ENCODE measurements at places on chromosomes 6 and 20.

- no peak for DNase-seq
Measured at GRCh38 chr20:57214948-57215347, 51.5 kb downstream of the BMP7 start.

DNA sequence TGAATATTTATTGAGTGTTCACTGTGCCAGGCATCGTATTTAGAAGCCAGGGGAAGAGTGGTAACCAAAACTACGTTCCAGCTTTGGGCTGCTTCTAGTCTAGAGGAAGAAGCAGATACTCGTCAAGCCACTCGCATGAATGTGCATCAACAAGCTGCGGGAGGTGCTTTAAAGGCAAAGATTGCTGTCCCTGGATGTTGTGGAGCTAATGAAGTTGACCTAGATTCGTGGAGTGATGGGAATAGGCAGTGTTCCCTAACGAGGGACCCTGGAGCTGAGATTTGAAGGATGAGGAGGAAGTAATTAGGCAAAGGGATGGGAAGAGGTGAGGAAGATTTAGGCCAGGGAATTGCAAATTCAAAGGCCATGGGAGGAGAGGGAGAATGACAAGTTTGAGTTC is 118.9 kb downstream of the TMEM170B start:
- DNase-seq, result no peak

- DNase-seq, result no peak
Measured at GRCh38 chr6:163570579-163571231, 156.2 kb downstream of the QKI start.

DNA sequence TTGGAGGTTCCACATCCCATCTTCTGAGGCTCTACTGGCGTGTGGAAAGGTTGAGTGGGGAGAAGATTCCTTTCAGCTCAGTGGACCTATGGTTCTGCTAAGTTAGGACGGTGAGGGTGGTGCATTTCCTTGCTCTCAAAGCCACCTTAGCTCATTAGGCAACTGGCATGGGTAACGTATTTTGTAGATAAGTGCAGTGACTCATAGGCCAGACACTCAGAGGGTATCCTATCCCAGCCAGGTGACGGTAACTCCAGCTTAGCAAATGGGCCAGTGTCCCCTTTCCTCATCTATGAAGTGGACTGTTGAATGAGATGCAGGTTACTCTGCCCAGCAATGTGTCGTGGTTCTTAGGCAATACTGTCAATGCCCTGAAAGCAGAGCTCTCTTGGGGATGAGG is 3.7 kb downstream of the RPS6KA2 start:
- no peak for DNase-seq

- no peak for DNase-seq
Measured at GRCh38 chr20:19807191-19807945, 49.3 kb downstream of the RIN2 start.

GRCh38 chr20:20630551-20630950 is 81.9 kb downstream of the RALGAPA2 start:
- no peak for DNase-seq

- no peak for DNase-seq
Measured at GRCh38 chr6:158174024-158174423, 5.9 kb downstream of the GTF2H5 start.

DNA sequence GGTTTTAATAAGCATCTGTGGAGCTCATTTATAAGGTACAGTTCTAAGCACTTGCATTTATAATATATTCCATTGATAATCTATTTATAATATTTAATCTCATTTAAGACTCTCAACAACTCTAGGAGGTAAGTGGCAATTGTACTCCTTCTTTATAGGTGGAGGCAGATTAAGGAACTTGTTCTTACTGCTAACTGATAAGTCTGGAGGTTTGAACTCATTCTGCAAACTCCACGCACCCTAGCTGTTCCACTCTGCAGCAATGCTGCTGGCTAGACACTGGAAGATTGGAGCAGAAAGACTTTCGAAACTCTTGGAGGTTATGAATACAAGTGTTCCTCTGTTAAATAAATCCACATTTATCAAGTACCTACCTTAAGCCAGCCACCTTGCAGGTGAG is 793 bp upstream of the HDAC2 start:
- no peak for DNase-seq

DNA sequence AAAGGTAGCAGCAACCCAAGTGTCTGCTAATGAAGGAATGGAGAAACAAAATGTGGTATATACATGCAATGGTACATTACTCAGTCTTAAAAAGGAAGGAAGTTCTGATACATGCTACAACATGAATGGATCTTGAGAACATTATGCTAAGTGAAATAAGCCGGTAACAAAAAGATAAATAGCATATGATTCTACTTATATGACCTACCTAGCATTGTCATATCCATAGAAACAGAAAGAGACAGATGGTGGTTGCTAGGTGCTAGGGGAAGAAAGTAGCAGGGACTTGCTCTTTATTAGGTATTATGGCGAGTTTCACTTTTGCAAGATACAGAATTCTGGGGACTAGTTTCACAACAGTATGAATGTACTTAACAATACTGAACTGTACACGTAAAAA is 46.6 kb downstream of the UBR2 start:
- DNase-seq, result no peak

GRCh38 chr6:24053057-24053456 is 73.0 kb upstream of the NRSN1 start:
- DNase-seq, result no peak

DNA sequence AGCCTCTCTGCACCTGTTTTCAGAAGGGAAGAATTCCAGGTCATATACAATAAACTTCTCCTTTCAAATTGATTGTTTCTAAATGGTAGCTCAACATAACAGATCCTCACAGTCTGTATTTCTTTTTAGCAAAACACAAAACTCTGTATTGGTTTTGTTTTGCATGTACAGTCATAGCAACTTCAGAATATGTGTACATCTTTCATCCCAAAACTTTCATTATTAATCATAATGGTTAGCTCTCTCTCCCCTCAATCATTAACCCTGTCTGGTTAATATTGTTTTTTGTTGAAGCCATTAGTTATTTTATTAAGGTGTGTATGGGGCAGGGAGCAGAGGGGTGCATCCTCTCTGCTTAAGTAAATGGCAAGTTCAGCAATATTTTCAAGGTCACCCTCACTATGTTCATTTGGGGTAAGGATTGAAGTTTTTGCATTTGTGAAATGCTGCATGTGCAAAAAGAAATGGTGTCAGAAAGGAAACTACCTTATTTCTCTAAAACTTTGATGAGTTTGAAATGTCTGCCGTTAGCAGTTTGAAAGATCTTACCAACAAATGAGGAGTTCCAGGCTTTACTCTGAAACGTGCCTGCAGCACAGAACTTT is 136.8 kb upstream of the BTBD3 start:
- DNase-seq, result no peak

- DNase-seq, result peak; percentile 31
Measured at GRCh38 chr6:116531675-116532570, 13.6 kb downstream of the TRAPPC3L start.

- DNase-seq, result no peak
Measured at GRCh38 chr20:57953638-57954037, 243.8 kb upstream of the PMEPA1 start.

DNA sequence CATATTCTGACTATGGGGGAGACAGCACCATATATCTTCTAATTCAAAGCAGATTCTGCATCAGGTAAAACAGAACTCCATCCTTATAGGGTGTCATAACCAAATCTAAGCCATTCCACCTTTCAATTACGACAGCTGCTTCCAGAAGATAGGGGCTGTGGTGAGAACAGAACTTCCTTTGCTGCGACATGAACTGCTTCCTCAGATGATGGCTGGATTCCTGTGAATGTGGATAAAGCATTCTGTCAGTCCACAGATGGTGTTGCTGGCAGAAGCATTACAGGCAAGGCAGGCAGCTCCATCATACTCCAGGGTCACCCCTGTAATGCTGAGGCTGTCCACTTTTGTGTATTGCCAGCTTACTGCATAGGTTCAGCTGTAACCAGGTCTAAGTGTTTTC is 172.1 kb upstream of the PROKR2 start:
- DNase-seq, result no peak

DNA sequence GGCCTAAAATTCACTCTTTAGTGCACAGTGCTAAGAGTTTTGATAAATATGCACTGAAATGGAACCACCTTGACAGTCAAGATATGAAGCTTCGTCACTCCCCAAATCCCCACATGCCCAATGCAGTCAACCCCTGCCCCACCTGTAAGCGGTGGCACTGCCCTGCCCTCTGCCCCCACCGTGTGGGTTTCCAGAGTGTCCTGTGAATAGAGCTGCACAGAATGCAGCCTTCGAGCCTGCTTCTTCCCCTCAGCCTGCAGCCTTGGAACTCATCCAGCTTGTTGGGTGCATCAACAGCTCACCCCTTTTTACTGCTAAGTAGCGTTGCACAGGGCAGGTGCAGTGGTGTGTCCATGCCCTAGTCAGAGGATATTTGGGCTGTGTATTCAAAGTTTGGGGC is 216.3 kb downstream of the SYNDIG1 start:
- DNase-seq, result no peak

GRCh38 chr6:34110610-34111009 is 35.3 kb downstream of the GRM4 start:
- DNase-seq, result no peak

DNA sequence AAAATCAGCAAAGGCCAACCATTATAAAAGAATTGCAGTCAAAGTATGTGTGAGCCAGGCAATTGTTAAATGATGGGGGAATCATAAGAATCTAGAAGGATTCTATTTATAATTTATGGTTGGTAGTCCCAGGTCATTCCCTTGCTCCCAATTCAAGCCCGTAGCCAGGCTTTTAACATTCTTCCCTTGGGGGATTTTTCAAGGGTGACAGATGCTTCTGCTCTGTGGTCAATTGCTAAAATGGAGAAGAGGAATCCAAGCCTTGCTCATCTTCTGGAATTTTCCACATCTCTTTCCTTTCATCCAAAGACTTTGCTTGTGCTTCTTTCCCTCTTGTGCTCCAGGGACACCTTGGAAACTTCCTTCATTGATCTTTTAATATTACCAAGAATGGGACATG is 18.0 kb upstream of the BCAS1 start:
- no peak for DNase-seq

- DNase-seq, result no peak
Measured at GRCh38 chr6:117971637-117972036, 64.6 kb downstream of the SLC35F1 start.

- peak; percentile 20 for DNase-seq
Measured at GRCh38 chr6:7640607-7641577, 50.9 kb downstream of the SNRNP48 start.

- DNase-seq, result no peak
Measured at GRCh38 chr6:71114986-71115385, 158.1 kb upstream of the B3GAT2 start.

DNA sequence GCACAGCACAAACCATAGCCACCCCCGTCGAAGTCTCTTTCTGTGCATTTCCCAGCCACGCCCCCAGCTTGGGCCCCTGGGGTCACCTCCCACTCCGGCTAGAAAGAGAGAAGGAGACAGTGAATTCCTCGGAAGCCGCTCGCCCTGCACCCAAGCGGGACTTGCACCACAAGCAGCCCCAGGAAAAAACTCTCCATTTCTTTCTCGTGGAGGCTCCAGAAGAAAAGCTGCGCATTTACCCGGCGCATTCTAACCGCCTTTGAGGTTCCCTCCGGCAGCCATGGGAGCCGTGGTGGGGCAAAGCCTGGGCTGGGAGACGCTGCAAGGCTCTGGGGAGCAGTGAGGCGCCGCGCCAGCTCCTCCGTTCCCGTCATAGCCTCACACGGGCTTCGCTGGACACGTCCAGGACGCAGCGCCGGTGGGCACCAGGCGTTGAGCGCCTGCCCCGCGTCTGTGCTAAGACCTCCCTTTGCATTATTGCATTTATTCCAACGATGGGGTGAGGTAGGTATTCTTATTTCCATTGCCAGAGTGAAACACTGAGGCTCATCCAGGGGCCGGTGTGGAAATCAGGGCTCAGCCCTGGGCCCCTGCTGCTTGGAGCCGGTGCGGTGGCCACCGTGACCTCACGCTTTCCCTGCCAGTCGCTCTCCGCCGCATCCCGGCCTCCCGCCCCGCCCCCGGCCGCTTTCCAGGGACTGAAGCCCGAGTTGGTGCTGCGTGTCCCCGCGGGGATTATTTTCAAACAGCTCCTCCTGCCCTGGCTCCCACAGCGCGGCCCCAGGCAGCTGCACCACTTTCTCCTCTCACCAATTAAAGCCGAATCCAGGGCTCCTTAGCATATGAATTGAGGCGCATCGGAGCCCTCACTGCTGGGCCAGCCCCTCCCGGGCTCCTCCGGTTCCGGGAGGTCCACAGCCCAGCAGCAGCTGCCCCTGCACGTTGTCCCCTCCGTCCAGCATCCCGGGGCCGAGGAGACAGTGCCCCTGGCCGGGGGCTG is 148.3 kb upstream of the AFDN start:
- DNase-seq, result no peak

DNA sequence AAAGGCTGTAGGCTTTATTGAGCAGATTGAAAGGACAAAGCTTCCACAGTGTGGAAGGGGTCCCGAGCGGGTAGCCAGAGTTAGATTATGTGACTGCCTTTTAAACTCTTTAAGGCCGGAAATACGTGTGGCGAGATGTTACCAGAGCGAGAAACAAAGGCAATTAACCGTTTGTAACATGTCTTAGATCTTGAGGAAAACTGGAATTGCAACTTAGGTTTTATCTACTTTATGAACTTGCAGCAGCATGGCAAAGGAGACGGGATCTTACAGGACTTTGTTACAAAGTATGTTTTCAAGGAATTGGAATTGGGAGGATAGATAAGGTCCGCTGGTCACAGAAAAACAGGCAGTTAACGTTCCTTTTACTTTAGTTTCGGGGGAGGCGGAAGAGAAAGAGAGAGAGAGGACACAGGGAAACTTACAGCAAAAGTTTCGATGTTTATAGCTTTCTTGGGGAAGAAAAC is 594.7 kb upstream of the ADGRB3 start:
- no peak for DNase-seq

GRCh38 chr20:4846821-4847220 is 125.1 kb downstream of the PRND start:
- DNase-seq, result no peak

- no peak for DNase-seq
Measured at GRCh38 chr6:71724456-71725125, 161.8 kb upstream of the RIMS1 start.

- DNase-seq, result no peak
Measured at GRCh38 chr20:13259921-13260320, 38.8 kb downstream of the ISM1 start.

GRCh38 chr20:50277064-50277415 is 86.4 kb downstream of the CEBPB start:
- no peak for DNase-seq

DNA sequence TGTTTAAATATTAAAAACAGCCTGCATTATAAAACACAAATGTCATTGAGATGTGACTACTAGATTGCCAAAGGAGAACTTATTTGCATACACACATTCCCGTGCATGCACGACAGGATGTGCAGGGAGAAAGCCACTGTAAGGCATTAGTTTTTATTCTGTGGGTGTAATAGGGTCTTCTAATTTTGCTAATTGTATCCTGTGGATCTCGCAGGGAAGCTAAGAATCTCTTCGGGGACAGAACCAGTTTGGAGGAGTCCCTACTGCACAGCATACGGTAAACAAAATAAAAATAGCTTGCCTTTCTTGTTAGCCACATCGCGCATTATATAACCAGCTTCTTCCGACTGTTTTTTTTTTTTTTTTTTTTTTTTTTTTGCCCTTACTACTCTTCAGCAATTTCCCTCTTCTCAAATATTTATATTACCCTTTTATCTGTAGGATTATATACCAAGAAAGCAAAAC is 2.0 kb downstream of the ATXN1 start:
- DNase-seq, result no peak
